ENCODE measurements at places on chromosomes 7 and 10.

- no peak for DNase-seq
Measured at GRCh38 chr7:148773334-148773733, 74.6 kb downstream of the CUL1 start.

GRCh38 chr7:5478568-5479430 is 55.2 kb upstream of the TNRC18 start:
- no peak for DNase-seq

GRCh38 chr10:48683868-48684267 is 805 bp upstream of the WDFY4 start:
- DNase-seq: no peak

- DNase-seq: no peak
Measured at GRCh38 chr10:84511709-84512285, 183.4 kb downstream of the CCSER2 start.

- DNase-seq: no peak
Measured at GRCh38 chr10:2985729-2986232, 81.6 kb upstream of the PFKP start.

GRCh38 chr7:80634505-80634904 is 3.9 kb upstream of the CD36 start:
- DNase-seq: peak; percentile 57

- no peak for DNase-seq
Measured at GRCh38 chr7:1819259-1819841, 149.3 kb downstream of the ELFN1 start.

DNA sequence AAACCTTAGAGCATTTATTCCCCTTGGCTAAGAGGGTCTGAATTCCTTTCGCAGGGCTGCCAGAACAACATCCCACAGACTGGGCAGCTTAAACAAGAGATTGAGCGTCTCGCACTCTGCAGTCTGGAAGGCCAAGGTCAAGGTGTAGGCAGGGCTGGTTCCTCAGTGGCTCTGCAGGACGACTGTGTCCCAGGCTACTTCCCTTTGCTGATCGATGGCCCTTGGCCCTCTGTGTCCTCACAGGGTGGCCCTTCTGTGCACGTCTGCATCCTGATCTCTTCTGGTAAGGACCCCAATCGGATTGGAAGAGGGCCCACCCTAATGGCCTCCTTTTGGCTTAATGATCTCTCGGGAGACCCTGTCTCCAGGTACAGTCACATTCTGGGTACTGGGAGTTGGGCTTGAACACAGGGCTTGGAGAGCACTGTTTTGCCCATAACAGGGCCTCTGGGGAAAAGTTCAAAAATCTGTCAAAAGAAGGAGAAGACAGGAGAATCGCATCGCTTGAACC is 35.1 kb upstream of the DNAJB6 start:
- DNase-seq: no peak

GRCh38 chr7:73436031-73436929 is 2.7 kb downstream of the FZD9 start:
- DNase-seq: no peak

GRCh38 chr10:34814223-34814912 is 728 bp downstream of the PARD3 start:
- no peak for DNase-seq
